ENCODE measurements at places on chromosomes 12 and 14.

GRCh38 chr12:42732908-42733411 is 143.4 kb upstream of the PRICKLE1 start:
- no peak for DNase-seq

DNA sequence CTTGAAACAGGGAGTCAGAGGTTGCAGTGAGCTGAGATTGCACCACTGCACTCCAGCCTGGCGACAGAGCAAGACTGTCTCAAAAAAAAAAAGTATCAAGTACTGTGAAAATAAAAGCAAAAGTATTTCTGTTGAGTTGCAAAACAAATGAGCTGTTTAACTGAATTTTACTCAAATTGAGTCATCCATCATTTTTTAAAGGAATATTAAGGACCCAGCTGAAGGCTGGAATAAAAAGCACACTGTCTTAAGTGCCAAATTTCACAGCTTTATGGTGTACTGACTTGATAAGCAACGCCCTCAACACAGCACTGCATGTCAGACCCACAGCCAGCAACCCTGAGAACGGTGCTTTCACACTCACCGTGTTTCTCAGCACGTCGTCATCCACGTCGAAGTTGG is 57.9 kb downstream of the AMN start:
- DNase-seq: no peak

DNA sequence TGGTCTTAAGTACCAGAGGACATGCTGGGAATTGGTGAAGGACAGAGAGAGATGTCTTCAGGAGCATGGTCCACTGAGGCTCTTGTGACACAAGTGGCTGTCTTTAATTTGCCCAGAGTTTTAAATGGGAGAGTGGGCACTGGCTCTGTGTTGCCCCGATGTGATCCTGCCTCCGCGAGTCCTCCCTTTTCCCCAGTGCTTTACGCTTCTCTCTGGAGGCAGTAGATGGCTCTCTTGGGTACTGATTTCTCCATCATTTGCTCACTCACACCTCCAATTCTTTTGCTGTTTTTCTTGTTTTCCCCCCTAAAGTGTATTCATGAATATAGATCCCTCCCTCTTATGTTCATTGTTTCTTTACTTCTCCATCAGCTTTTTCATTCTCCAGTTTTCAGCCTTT is 74.3 kb downstream of the EMP1 start:
- DNase-seq: no peak

GRCh38 chr12:121712190-121712460 is 427 bp upstream of the TMEM120B start:
- no peak for DNase-seq

DNA sequence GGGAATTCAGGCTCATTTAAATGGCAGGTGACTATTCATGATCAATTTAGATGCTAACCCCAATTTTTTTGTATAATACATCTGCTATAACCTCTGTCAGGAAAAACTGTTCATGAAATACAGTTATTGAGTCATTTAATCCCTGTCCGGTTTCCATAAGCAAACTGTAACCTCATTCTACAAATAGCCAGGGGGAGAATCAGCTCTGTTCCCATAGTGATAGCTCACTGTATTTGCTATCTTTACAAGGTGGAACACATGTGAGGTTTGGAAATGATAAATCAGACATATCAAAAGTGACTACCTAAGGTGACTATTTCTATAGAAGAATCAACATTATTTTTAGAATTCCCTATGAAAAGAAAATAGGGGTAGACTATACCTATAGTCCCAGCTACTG is 38.6 kb upstream of the VPS33A start:
- DNase-seq: no peak

GRCh38 chr12:118374909-118375308 is 1.4 kb upstream of the SUDS3 start:
- DNase-seq: no peak

GRCh38 chr12:53551889-53552291 is 44.6 kb upstream of the NPFF start:
- no peak for DNase-seq

DNA sequence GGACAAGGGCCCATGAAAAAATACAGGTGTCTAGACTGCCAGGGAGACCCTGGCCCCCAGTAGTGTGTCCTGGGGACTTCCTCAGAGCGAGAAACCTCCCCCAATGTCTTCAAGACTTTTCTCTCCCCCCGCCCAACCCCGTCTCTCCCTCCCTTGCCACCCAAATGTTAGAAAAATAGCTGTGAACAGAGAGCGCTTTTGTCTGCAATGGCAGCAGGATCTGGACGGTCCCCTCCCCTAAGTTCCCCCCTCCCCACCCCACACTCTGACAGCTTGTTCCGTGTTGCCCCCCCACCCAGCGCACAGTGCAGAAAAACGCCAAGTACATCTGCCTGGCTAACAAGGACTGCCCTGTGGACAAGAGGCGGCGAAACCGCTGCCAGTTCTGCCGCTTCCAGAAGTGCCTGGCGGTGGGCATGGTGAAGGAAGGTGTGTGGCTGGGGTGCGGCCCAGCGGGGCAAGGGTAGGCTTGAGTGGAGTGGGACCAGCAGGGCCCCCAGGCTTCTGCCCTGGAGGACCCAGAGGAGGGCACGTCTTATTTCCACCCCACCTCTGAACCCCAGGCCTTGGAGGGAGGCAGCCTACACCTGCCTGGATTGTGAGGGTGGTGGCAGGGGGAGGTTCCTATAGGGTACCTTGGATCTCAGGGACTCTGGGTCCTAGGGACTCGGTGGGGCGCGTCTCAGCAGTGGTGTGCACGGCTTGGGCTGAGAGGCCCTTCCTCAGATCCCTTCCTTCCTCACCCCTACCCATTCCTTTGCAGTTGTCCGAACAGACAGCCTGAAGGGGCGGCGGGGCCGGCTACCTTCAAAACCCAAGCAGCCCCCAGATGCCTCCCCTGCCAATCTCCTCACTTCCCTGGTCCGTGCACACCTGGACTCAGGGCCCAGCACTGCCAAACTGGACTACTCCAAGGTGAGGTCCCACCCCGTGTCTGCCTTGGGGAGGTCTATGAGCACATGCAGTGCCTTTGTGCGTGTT is 4.8 kb downstream of the NR4A1 start:
- DNase-seq: no peak

- DNase-seq: no peak
These were observed 32.9 kb downstream of the EVL start for GRCh38 chr14:100098171-100098570.

- DNase-seq: no peak
These were observed 1030.4 kb downstream of the TMEM121 start for GRCh38 chr14:106556665-106557289.

- no peak for DNase-seq
These were observed 4.3 kb upstream of the OTX2 start for GRCh38 chr14:56814519-56814959.

- no peak for DNase-seq
These were observed 79.0 kb downstream of the PLCZ1 start for GRCh38 chr12:18658829-18659228.

- DNase-seq: no peak
These were observed 82.0 kb downstream of the ETV6 start for GRCh38 chr12:11731455-11731854.

GRCh38 chr14:51138404-51139103 is 43.6 kb upstream of the TRIM9 start:
- no peak for DNase-seq

GRCh38 chr14:23692416-23692815 is 56.3 kb downstream of the DHRS2 start:
- no peak for DNase-seq

DNA sequence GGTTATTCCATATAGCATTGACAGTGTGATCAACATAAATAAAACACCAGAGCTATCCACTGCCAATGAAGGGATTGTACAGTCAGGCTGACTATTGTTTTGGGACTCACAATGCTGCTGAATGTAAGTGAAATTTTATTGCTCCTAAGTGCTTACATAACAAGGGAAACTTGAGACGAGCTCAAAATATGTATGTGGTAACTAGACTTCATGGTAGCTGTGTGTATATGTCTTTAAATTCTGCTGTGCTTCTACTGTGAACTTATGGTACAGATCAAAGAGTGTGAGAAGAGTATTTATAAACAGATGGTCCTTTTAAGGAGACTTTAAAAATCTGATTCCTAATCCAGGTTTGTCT is 6.9 kb downstream of the FLRT2 start:
- DNase-seq: no peak

DNA sequence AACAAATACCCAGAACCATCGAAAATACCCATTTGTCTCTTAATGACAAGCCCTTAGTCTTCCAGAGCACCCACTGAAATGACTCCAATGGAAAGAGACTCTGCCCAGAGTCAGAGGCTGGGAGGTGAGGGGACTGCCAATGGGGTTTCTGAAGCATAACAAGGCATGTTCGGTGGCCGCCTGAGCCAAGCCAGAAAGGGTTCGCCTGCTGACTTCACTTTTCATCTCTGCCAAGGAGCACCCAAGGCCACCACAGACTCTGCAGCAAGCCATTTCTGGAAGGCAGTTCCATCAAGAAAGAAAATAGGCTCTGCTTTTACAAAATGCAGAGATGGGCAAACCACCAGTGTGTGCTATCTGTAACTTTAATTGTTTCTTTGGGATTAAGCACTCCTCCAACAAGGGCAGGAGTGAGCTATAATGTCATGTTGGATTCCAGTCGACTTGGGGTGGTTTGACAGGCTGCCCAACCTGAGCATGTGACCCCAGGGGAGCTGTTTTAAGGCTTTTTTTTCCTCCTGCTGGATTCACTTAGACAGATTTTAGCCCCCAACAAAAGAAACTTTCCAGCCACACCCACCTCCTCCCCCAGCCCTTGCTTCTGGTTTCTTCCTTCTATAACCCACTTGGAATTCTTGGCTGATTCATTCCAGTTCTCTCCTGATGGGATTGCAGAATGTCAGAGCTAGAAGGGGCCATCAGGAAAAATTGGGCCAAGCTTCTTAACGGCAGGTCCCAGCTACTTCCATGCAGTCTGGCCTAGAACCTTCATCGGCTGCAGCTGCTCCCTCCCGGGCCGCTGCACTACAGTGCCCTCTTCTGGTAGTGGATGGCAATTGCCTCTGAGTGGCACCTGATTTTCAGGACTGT is 24.1 kb downstream of the CKAP4 start:
- DNase-seq: no peak

GRCh38 chr12:77847680-77848431 is 17.2 kb downstream of the NAV3 start:
- peak; percentile 53 for DNase-seq

GRCh38 chr12:29103539-29103974 is 45.5 kb upstream of the FAR2 start:
- no peak for DNase-seq

DNA sequence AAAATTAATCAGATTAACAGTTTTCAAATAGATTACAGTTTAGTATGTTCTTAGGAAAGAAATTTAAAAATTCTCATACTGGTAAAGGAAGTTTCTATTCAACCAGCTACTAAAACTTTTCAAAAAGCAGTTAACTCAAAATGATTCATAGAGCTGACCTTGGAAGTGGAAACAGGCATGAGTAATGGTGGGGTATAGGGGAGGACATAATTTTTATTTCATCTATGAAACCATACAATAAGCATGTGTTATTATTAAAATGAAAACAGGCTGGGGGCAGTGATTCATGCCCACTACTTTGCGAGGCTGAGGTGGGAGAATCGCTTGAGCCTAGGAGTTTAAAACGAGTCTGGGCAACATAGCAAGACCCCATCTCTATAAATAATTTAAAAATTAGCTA is 73.0 kb downstream of the DNAI7 start:
- DNase-seq: no peak

DNA sequence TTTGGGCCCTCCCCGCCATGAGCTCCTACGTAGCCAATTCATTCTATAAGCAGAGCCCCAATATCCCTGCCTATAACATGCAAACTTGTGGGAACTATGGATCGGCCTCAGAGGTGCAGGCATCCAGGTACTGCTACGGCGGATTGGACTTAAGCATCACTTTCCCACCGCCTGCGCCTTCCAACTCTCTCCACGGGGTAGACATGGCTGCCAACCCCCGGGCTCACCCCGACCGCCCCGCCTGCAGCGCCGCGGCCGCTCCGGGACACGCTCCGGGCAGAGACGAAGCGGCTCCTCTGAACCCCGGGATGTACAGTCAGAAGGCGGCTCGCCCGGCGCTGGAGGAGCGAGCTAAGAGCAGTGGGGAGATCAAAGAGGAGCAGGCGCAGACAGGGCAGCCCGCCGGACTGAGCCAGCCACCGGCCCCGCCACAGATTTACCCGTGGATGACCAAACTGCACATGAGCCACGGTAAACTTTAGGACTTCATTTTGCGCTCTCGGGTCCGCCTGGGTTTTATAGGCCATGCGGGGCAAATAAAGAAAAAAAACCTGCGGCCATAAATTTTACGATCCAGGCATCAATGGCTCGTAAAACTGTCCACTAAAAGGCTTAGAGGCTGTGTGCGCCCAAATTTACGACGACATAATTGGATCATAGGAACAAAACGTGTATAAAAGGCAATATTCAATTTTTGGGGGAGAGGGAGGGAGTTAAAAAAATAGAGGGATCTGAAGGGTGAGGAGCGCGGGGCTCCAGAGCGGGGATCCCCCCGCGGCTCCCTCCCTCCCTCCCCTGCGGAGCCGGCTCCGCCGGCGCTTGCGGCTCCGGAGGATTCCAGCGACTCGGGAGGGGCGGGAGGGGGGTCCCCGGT is 493 bp downstream of the HOXC5 start:
- DNase-seq: no peak

- DNase-seq: no peak
These were observed 553 bp upstream of the CATSPERB start for GRCh38 chr14:91732439-91732838.

- DNase-seq: peak; percentile 51
These were observed 678.7 kb upstream of the TMEM132C start for GRCh38 chr12:127588249-127588648.

GRCh38 chr12:94152292-94153078 is 4.1 kb downstream of the PLXNC1 start:
- no peak for DNase-seq

Measured in AG04450 (cell line).